ENCODE measurements at places on chromosomes 6 and 20.

DNA sequence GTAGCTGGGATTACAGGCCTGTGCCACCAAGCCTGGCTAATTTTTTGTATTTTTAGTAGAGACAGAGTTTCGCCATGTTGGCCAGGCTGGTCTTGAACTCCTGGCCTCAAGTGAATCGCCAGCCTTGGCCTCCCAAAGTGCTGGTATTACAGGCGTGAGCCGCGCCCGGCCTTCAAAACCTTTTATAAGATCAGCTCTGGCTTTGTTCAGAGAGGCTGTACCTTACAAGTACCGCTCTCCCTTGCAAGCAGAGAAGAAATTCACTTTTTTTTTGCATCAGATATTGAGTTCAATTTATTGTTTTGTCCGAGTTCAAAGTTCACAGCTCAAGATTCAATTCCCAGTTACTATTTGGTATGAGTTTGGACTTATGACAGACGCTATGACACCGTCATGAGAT lies 1.9 kb upstream of the DNAAF9 start:
- no peak for DNase-seq

- no peak for DNase-seq
These were observed 2.1 kb downstream of the LPIN3 start for GRCh38 chr20:41342474-41343464.

DNA sequence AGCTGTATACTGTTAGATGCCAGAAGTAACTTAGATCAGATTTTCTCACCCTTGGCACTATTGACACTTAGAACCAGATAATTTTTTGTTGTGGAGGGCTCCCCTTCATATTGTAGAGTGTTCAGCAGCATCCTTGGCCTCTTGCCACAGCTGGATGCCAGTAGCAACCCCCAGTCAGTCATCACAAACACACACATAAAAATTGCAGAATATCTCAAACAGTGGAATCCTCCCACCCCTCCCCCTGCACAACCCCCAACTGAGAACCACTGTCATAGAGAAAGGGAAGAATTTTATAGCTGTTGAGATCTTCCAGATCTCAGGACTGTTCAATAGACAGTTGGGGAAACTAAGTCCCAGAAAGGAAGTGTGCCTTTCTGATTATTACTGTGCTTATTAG lies 81.2 kb upstream of the VSTM2L start:
- DNase-seq = no peak

DNA sequence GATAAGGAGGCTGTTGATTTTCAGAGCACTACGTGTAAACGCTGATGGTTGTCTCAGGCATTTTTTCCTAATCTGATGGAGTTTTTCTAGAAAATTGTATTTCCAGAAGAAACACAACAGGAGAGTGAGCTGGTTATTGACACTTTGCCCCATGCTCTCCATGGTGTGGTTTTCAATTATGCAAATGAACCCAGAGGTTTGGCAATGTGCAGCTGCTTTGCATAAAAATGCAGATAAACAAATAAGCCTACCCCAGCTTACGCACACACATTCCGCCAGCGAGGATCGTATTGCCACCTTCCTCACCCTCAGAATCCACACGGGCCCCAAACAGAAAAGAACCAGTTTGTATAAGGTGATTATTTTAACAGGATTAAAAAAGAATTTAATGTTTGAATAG lies 45.1 kb upstream of the FRMD1 start:
- DNase-seq = no peak

GRCh38 chr20:36823121-36823520 lies 49.6 kb upstream of the DSN1 start:
- DNase-seq = no peak

GRCh38 chr6:153959276-153959675 lies 79.8 kb upstream of the OPRM1 start:
- DNase-seq = no peak

- DNase-seq = no peak
These were observed 38.0 kb downstream of the SESN1 start for GRCh38 chr6:109056661-109057060.

- no peak for DNase-seq
These were observed 232.2 kb downstream of the SYNDIG1 start for GRCh38 chr20:24701668-24702067.

DNA sequence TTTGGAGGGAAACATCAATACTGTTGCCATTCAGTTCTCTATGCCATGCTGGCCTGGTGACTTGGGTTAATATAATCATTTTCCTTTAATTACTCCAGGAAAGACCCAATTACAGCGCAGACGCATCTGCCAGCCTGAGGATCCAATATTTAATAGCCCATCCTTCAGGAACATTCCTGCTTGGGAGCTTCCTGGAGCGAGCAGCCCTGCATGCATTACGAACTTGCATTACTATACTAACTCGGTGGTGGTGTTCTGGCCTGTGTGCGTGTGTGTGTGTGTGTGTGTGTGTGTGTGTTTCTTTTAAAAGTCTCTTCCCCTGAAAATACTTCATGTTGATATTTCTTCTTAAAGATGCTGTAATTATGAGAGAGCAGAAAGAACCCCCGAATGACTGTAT lies 26.5 kb downstream of the PMEPA1 start:
- no peak for DNase-seq

GRCh38 chr6:124223611-124224345 lies 420.1 kb downstream of the NKAIN2 start:
- no peak for DNase-seq

- no peak for DNase-seq
These were observed 212.0 kb upstream of the PCSK2 start for GRCh38 chr20:17014756-17015366.

GRCh38 chr6:98828211-98828788 lies 6.1 kb upstream of the POU3F2 start:
- DNase-seq = no peak

GRCh38 chr6:41519305-41519744 lies 26.9 kb upstream of the FOXP4 start:
- DNase-seq = no peak

- DNase-seq = no peak
These were observed 201.1 kb downstream of the SAMD5 start for GRCh38 chr6:147709396-147710272.

DNA sequence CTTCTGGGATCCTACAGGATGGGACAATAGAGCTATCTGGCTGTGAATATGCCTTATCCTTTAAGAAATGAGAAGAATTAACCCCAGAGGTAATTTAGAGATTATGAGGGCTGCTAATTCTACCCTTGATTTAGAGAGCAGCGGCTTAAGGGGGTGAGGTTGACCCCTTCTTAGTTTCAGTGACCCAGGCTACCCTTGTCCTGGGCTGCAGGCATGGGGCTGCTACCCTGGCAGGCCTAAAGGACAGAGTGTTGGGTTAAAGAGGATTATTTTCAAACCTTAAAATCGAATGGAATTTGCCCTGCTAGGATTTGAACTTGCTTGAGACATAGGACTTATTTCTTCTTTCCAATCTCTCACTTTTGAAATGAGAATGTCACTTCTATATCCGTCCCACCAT lies 1343.4 kb downstream of the HACE1 start:
- DNase-seq = no peak

GRCh38 chr20:56574531-56575142 lies 41.6 kb downstream of the FAM209B start:
- no peak for DNase-seq

- no peak for DNase-seq
These were observed 364.6 kb downstream of the GJA1 start for GRCh38 chr6:121800047-121800446.

GRCh38 chr20:53872561-53873229 lies 197.7 kb downstream of the BCAS1 start:
- DNase-seq = no peak
